CD4-positive, alpha-beta T cell (primary cell): ENCODE measurements at places on chromosomes 12 and 14.

- DNase-seq, result no peak
These were observed 9.9 kb downstream of the CERS5 start for GRCh38 chr12:50157259-50157658.

DNA sequence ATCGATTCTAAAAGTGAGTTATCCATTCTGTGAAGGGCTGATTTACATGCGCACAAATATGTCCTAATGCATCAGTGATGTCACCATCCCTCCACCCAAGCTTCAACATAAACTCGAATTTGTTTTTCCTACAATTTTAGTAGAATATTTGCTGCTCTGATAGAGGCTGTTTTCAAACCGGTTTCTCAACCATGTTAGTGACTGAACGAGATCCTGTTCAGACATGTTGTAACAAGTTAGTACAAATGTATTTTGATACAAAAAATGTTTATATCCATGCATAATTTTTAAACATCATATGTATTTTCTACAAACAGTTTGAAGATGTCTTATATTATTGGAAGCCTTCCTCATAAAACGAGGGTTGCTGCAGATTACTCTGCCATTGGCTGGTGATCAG lies 12.7 kb upstream of the PRB2 start:
- DNase-seq, result no peak

DNA sequence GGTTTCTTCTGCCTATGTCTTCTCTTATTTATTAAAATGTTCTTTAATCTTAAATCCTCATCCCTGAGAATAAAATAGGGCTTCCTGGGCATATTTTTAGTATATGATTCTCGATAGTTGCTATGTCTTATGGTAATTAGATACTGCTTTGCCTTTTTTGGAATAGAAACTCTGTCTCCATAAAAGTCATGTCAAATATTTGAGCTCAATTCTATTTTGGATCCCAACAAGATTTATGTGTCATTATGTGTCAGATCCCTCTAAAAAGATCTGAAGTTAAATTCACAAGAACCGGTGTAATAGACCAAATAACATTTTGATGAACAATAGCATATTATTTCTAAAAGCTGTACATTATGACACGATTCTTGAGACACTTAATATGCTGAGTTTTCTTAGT lies 312.5 kb upstream of the PDE3A start:
- no peak for DNase-seq

GRCh38 chr14:74308695-74309094 lies 6.0 kb upstream of the ABCD4 start:
- DNase-seq, result no peak
